ENCODE measurements at places on chromosomes 16 and 17.

DNA sequence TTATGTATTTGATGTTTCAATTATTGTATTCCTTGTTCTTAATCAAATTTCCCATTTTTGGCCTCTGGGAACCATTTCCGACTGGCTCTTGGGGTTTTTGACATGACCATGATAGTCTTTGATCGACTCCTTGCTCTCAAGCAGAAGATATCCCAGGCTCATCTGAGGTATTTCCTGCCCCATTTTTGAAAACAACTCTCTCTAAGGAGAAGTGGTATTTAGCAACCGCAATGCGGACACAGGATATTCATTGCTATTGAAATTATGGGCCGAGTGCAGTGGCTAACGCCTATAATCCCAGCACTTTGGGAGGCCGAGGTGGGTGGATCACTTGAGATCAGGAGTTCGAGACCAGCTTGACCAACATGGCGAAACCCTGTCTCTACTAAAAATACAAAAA is 5.5 kb downstream of the TANGO6 start:
- DNase-seq: no peak

- DNase-seq: peak; percentile 29
Observed at GRCh38 chr17:81245024-81245664, 6.0 kb downstream of the NDUFAF8 start.

GRCh38 chr17:74243013-74243755 is 29.8 kb downstream of the TTYH2 start:
- DNase-seq: no peak

- no peak for DNase-seq
Observed at GRCh38 chr17:83079766-83080578, 563 bp downstream of the METRNL start.

GRCh38 chr16:17619261-17619660 is 148.5 kb upstream of the XYLT1 start:
- no peak for DNase-seq

GRCh38 chr17:75853433-75853832 is 1.7 kb downstream of the WBP2 start:
- no peak for DNase-seq

DNA sequence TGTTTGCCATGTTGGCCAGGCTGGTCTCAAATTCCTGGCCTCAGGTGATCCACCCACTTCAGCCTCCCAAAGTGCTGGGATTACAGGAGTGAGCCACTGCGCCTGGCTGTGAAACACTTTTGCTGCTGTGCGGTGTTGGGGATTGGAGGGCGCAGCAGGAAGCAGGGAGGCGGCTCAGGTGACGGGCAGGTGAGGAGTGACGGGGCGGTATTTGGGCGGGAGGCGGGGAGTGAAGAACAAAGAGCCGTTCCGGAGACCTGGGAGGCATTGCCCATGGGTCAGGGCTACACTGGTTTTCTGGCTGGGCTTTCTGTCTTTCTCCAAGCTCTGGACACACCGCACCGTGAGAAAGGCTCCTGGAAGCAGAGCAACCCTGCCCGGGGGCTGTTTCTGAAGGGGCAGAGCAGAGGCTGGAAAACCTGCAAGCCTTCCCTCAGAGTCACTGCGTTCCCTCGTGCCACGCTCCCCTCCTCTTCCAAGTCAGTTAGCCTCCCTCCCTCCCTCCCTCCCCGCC is 22.1 kb downstream of the CRISPLD2 start:
- DNase-seq: no peak

DNA sequence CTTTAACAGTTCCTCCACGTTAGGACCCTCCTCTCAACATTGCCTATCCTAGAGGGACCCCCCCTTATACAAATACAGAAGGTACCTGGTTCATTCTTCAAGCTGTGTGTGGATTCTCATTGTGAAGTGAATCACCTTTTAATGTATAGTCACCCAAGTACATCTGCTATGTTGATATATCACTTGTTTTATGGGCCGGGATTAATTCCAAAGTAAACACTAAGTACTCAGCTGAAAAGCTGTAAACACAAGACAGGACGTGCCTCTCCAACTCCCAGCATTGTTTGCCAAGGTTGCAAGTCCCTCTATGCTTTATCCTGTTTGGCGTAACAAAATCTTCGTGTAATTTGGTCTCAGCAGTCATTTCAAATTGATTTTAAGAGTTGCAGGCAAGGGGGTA is 123.6 kb downstream of the RBFOX1 start:
- no peak for DNase-seq

DNA sequence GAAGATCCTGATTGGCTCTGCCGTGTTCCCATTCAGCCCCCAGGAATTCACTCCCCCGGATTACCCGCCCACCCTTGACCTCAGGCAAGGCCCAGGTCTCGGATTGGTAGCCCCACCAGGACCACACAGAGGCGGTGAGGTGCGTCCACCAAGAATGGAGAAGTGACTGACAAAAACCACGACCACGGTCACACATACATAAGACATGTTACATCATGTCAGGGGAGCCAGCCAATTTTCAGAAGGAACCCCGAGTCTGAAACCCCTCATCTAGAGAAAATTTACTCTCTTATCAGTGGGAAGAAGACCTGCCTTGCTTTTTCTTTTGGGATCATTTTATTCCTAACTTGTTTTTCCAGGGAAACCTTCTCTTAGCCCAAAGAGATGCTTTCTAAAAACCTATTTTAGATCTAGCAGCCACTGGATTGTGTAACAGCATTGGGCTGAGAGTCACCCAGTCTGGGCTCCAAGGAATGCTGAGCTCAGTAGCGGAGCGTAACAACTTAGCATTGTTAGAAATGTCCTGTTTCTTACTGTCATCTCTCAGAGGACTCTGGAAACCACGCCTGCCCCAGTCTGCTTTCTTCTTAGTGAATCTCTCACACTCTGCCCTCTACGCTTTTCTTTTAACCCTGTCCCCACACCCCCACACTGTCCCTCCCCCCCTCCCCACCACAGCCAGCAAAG is 164.1 kb downstream of the CMIP start:
- DNase-seq: no peak

DNA sequence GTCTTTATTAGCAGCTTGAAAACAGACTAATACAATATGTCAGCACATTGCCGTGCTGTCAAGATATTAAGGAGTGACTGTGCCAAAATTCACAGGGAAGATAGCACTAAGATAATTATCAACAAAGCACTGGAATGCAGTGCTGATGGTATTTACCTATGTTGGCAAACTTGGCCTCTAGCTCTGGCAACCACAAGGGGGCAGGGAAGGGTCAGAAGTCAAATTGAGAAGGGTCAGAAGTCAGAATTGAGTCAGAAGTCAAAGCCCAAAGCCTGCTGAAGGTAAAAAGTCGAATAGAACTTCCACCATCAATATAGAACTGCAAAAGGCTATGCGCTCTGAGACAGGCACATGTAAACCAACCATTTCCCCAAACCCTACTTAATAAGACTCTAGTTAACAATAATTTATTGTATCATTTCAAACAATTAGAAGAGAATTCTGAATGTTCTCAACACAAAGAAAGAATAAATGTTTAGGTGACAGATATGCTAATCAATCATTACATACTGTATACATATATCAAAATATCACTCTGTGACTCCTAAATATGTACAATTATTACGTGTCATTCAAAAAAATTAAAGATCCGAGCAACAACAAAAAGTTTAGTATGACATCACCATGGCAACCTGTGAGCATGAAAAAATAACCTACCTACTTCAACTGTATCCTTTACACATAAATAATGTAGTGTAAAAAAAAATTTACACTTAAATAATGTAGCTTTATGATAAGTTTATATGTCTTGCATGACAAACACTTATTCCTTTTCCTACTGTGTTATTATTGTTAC is 916.1 kb downstream of the KCNJ2 start:
- DNase-seq: peak; percentile 63

DNA sequence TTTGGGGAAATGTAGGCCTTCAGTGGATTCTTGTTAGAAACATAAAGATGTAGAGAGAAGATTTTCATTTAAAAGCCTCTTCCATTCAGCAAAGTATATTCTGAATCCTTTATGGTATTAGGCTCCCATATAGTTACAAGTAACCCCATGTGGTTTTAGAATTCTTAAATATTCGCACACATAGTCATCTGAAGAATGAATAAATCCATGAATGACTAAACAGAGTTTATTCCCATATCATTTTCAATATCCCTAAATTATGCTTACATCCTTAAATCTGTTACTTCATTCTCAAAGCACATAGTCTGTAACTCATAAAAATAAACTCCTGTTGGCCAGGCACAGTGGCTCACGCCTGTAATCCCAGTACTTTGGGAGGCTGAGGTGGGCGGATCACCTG is 962.1 kb downstream of the KCNJ18 start:
- DNase-seq: no peak

DNA sequence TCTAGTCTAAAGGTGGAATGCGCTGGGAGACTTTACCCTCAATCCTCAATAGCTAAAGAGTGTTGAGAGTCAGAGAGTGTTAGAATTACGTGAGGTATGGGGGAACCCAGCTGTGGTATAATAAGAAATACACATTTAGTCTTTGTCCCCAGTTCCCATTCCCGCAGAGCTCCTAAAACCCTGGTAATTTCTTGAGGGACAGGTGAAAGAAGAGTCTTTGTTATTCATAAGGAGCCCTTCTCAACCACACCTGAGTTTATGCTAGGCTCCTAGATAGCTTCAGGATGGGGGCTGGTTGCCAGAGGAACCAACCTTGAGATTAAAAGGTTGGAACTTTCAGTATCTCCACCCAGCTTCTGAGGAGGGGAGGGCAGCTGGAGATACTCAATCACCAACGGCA is 5.8 kb downstream of the ZNF18 start:
- no peak for DNase-seq

- no peak for DNase-seq
Observed at GRCh38 chr17:72056727-72057290, 64.0 kb upstream of the SOX9 start.

GRCh38 chr16:13324851-13325250 is 423.5 kb downstream of the SHISA9 start:
- DNase-seq: no peak

DNA sequence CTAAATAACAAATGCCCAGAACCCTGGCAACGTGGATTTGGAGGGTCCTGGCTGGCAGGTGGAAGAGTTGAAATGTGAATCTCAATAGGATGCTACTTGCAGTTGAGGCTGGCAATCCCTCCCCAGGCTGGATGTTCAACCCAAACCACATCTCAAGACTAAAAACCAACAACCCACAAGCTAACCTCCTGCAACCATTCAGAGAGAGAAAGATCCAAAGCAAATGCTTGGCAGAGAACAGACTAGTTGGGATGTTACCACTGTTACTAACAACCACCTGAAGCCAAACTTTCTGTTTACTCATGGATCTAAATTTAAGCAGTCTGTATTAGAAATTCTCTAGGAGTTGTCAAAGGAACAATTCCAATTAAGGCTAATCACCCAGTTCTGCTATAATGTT is 27.9 kb downstream of the SMG6 start:
- no peak for DNase-seq

GRCh38 chr16:22386976-22387375 is 12.6 kb upstream of the CDR2 start:
- no peak for DNase-seq

- DNase-seq: peak; percentile 31
Observed at GRCh38 chr17:63132459-63132911, 166.4 kb downstream of the TANC2 start.

- DNase-seq: no peak
Observed at GRCh38 chr16:81367821-81368220, 53.1 kb downstream of the GAN start.

GRCh38 chr17:71378741-71379140 is 742.1 kb upstream of the SOX9 start:
- DNase-seq: no peak

DNA sequence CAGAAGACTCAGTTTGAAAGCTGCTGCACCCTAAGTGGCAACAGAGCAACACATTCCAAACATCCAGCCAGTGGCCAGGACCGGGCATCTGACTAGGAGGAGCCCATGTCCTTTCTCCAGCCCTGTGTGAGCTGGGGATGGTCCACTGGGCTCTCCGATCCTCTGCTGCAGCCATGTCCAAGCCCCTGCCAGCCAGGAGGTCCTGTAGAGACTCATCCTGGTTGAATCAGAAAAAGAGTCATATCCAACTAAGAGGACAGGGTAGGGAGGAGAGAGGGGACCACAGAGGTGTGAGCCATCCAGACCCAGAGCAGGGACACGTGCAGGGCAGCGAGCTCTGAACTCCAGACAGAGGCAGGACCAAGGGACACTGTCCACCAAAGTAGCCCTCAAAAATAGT is 163.0 kb upstream of the CDH5 start:
- no peak for DNase-seq

DNA sequence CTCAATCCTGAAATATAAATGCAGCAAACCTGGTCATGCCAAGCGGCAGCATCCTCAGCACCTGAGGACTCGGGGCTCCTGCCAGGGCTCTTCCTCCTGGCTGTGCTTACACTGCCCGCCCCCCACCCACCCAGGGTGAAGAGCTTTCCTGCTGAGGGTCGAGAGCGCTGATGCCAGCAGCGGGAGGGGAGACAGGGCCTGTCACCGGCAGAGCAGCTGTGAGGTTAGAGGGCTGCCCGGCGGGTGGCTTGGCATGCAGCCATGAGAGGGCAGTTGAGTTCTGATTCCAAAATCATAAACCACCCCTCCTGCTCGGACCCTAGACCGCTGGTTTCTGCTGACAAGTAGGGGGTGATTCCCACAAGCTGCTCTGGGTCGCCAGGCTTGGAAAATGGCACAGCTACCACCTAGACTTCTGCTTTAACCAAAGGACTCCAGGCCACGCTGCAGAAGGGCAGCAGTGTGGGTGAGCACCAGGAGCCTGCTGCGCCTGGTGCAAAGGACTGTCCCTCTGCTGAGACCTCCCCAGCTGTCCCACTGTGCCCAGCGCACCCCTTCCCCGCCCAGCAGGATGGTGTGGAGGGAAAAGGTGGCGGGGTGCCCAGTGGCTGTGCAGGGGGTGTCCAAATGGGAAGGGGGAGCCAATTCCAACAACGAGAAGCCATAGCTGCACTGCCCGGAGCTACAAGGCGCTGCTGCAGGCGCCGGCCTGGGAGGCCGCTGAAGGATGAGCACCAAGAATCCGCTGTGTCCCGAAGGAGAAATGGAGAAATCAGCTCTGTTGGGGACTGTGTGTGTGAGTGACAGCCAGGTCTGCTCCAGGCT is 26.6 kb downstream of the MXRA7 start:
- no peak for DNase-seq

DNA sequence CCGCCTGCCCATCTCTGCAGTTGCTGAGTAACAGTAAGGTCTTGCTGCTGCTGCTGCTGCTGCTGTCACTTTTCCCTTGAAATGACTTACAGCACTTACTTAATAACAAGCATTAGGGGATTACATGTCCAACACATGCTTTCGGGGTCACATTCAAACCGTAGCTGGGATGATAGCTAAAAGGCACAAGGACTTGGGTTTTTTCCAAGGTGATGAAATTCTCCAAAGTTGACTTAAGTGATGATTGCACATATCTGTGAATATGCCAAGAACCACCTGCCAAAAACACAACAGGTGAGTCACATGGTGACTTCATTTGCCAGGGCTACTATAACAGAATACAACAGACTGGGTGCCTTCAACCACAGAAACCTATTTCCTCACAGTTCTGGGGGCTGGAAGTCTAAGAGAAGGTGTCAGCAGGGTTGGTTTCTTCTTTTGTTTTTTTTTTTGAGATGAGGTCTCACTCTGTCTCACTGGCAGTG is 121.9 kb upstream of the TNRC6C start:
- DNase-seq: peak; percentile 49

- DNase-seq: no peak
Observed at GRCh38 chr16:12132290-12132689, 155.8 kb downstream of the SNX29 start.

GRCh38 chr17:35002876-35003551 is 22.7 kb downstream of the LIG3 start:
- no peak for DNase-seq

Measured in NCI-H82 (cell line).